Frontal cortex (tissue), 4 donors: ENCODE measurements at places on chromosomes 5 and 9.

GRCh38 chr5:180720486-180720885 is 19.4 kb downstream of the OR2Y1 start:
- no peak for DNase-seq

DNA sequence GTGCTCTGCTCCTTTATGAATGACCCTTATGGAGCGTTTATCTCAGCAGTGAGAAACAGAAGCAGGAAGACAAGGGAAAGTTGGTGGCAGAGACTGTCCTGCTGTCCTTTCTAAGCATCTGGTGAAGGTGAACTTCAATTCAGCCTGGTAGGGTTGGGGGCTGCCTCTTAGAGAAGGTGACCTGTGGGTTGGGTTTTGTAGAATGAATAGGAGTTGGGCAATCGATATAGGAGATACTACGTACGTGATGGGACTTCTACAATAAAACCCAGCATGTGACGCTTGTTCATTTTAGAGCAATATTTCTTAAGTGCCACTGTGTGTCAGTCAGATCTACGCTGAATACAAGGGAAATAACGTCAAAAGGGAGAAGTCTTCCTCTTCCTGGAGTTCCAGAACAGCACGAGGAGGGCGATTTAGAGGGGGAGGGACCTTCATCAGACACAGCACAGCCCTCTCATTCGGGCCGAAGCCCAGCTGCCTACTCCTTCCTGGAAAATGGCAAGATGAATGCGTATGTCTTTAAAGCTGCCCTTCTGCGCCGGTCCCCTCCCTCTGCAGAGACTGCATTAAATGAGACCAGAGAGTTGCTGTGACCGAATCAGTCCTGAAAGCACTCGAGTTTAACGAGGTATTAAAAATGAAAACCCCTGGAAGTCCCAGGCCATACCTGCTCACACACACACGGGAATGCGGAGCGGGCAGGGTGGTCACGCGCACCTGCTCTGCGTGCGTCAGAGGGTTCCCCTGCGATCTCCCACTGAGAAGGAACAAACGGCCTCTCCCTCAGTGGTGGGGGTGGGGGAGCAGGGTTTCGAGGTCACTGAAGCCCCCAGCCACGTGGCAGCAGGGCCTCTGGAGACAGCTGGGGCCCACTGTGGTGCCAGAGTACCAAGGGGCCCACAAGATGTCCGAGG is 85.3 kb upstream of the SARDH start:
- no peak for DNase-seq

- no peak for DNase-seq
Measured at GRCh38 chr5:40631236-40631635, 48.5 kb upstream of the PTGER4 start.

- no peak for DNase-seq
Measured at GRCh38 chr5:178793696-178794095, 63.2 kb upstream of the ZNF354A start.

- no peak for DNase-seq
Measured at GRCh38 chr9:112546149-112547012, 59.8 kb downstream of the KIAA1958 start.

DNA sequence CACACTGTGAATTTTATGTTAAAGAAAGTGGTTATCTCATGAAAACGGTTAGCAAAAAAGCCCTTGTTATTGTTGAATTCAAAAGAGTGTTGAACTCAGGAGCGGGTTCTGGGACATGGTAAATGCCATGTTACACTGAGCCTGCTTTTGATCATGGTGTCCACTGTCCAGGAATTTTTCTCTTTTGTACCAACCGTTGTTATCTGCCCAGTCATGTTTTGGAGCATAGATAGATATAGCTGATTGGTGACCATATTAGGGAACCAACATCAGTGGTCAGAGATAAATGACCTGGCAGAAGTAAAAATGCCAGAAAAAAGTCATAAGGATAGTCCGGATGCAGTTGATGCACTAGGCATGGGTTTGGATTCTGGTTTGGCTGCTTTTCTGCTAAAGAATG is 29.3 kb downstream of the DOCK2 start:
- DNase-seq, result no peak

DNA sequence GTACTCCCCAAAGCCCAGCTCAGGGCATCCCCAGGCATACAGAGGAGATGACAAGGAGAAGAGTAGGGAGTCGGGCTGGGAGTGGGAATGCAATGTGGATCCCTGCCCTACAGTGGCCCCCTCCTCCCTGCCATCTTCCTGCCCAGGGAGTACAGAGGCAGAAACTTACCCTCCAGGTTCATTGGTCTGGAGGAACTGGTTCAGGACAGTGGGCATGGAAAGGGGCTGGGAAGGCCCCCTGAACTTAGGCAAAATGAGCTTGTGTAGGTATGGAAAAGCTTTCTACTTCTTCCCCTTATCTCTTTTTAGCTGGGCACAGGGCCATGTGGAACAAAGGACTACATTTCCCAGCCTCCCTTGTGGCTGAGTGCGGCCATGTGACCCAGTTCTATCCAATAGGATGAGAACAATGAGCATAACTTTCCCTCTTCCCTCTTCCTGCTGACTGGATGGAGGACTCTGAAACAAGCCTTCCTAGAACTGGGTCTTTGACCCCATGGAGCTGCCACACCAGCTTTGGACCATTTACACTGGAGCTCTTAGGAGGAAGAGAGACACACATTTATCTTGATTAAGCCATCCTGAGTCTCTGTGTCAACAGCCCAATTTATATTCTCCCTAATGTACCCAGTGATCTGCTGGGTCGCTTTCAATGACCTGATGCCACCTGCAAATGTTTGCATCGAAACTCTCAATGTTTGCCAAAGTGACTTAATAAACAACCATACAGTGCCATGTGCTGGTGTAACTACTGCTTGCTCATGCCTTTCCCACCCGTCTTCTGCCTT is 25.0 kb upstream of the HMCN2 start:
- peak; percentile 55 for DNase-seq

GRCh38 chr5:91642581-91642980 is 259.5 kb upstream of the ARRDC3 start:
- DNase-seq, result no peak

- DNase-seq, result no peak
Measured at GRCh38 chr5:97839341-97840086, 656.5 kb upstream of the RIOK2 start.

DNA sequence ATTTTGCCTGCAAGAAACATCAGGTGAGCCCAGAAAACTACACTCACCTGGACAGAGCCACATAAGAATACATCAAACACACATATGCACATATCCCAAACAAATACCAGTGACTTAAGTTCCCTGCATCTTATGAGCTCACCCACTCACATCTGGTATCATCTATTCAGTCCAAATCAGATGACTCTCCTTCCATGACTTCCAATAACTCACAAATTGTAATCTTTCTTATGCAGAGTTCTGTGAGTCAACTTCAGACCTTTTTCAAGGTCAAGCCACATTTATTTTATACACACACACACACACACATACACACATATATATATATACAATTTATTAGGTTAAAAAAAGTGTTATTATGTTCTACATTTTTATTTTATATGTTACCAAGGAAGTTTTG is 1711.9 kb upstream of the CDH9 start:
- no peak for DNase-seq

DNA sequence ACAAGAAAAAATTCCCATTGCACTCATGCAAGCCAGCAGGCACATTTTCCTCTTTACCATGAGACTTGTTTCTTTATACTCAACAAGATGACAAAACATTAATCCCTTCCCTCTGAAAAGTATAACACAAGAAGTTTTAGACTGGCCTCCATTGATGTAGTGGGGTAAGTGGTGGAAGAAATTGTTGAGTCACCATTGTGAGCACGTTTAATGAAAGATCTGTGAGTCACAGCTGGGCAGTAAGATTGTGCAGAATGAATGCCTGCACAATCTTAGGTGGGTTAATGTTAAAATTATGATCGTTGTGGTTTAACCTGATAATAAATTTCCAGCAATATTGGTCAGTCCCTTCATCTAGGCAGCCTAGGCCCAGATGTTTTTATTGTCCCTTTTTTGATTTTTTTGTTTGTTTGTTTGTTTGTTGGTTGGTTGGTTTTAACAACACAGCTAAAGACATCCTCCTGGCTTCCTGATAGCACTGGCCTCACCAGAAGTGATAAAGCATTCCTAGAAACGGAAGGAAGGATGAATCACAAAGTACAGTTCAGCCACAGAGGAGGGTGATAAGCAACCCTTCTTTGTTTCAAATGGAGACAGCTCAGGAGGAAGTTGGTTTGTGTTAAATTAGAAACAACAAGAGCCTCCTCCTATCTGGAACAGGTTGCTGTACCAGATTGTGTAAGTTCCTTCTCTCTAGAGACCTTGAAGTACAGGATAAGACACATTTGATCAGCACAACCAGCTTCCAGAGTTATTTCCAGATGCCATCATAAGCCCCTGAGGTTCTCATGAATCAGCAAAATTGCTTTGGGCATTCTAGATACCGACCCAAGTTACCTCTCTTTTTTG is 40.3 kb downstream of the SLC24A2 start:
- no peak for DNase-seq

DNA sequence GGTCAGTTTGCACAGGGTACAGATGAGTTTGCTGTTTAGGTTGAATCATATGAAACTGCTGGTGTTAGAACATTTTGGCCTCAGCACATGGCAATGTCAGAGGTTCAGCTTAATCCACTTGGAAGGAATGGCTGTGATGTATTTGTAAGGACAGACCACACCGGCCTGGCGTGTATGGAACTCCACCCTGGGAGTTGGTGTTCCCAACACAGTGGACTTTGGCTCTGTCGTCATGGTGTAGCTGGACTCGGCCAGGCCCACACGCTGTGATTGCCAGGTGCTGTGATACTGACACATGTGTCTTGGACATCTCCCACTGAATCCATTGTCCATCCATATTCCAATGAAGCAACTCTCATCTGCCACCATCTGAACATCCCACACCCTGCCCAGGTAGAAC is 90.3 kb downstream of the ZNF618 start:
- DNase-seq, result no peak

DNA sequence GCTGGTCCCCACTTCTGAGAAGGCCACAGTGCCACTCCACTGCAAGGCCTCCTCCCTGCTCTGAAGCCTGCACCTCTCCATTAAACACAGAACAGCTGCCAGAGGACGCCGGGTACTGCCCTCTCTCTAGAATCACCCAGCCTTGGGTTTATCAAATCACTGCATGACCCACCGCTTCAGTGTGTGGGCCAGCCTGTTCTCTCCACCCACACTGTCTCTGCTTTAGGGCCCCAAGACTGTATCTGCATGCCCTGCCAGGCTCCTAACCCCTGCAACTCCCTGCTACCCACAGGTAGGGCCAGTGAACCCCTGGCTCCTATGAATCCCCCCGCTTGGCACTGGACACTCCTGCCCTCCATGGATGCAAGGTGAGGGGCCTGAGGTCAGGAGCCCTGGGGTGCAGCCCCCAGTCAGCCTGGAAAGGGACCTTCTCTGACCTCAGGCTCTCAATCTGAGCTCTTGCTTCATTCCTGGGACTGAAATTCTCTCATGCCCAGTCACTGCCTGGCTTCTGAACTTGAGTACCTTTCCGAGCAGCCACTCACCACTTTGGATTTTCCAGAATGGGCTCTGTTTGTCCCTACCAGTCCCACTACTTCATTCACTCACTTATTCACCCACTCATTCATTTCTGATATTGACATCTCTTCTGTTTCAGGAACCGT is 206.3 kb downstream of the GABBR2 start:
- no peak for DNase-seq

- no peak for DNase-seq
Measured at GRCh38 chr5:115379622-115380344, 83.3 kb upstream of the CCDC112 start.

- no peak for DNase-seq
Measured at GRCh38 chr9:38315085-38315595, 77.4 kb upstream of the ALDH1B1 start.

DNA sequence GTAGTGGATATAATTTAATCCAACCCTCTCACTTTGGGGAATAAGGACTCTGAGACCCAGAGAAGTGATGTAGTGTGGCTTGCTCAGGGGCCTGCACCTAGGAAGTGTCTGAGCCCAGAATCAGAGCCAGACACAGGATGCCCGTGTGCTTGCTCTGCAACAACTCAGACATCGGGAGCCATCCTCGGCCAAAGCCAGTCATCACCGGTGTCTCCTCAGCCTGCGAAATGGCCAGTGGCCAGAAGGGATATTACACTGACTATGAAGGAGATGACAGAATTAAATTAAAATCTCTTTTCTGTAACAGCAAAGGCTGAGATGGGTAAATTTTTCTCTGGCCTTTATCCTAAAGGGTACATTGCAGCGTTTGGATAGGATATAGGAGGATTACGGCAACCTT is 102.9 kb downstream of the MARCHF11 start:
- no peak for DNase-seq

DNA sequence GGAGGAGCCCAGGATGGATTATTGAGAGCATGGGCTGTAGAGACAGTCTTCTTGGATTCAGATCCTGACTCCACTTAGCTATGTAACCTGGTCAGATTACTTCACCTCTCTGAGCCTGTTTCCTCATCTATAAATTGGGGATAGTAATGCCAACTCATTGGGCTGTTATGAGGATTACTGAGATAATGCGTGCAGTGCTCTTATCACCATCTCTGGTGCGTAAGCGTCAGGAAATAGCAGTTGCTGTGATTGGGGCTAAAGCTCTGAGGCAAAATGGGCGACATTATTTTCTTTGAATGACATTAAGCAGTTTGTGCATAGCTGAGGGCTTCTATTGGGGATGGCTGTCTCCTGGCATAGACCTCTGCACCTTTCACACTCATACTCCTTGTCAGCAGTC is 995 bp upstream of the MSMP start:
- no peak for DNase-seq

DNA sequence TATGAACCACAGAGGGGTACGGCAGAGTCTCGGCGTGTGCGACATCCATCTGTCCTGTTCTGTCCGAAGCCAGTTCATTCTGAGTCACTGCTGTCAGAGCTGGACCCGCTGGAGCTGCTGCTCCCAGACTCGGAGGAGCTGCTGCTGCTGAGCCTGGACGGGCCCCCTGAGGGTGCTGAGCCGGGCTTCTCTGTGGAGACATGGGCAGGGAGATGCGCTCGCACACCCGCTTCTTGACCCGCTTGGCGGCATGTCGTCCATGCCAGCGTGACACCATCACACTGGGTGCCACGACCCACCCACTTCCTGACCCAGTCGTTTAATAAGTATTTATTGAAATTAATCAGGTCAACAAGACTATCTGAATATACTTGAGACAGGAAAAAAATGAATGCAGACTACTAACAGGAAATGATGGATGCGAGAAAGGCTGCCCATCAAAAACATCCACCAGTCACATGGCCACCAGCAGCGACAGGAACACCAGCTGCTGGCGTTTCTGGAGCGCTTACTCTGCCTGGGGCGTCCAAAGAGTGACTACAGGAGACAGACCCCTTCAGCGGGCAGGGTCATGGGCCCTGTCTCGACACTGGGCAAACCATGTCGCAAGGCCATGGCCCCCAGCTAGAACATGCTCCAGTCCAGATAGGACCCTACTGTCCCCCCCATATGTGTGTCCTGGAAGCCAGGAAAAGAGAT is 8.4 kb downstream of the BRD3OS start:
- no peak for DNase-seq

DNA sequence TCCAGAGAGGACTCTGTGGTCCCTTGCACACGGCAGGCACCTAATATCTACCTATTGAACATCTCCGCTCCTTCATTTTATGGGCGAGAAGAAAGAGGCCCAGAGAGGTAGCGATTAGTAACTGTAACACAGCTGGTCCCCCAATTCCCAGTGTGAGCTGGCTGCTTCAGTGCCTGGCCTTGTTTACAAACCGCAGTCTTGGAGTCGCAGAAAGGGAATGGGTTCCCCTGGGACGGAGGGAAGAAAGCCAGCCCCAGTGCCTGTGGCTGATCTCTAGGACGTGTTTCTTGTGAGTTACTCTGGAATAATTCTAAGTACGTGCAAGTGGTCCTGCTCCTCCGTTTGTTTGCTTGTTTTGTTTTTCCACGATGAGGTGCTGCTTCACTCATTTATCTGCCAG is 52.0 kb downstream of the CFAP77 start:
- no peak for DNase-seq

- DNase-seq, result no peak
Measured at GRCh38 chr9:127942216-127943010, 4.8 kb upstream of the DPM2 start.
